ENCODE measurements at places on chromosomes 16 and 17.

DNA sequence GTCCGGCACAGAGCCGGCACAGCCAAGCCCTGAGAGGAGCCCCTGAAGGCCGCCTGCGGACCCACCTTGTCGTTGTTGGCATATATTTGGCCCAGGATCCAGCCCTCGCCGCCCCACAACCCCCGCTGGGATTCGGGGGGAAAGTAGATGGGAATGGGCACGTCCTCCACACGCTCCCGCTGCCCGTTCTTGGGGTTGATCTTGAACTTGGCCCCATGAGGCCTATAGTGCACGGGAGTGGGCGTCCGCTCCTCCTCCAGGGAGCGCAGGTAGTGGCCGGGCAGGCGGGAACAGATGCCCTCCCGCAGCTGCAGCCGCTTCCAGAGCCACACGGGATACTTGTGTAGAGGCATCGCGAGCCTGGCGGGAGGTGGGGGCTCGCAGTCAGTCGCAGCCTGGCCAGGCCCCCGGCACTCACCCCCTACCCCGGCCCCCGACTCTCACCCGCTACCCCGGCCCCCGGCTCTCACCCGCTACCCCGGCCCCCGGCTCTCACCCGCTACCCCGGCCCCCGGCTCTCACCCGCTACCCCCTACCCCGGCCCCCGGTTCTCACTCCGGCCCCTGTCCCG is 387 bp downstream of the MRPL28 start:
- no peak for DNase-seq

DNA sequence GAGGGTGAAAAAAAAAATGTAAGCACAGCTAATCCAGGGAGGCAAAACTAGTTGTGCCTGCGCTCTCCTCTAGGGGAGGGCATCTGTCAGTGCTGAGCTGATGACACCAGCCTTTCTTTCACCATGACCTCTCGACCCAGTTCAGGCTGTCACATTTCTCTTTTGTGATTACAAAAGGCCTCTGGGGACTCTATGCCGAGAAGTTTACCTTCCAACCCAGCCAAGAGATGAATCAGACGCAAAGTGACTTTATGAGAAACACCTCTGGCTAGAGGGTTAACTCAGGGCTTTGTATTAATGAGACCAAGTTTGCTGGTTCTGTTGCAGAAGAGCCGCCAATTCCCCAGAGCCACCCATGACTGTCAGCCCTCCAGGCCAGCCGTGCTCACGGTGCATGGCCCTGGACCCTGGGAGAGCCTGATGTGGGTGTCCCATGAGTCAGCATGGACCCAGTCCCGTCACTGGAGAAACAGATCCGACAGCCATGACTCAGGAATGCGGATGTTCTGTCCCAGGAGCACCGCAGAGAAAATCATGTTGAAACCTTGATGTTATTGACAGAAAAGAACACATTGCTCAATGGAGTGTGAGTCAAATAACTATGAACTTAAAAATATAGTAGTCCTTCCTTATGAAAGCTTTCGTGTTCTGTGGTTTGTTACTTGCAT is 437.2 kb downstream of the HS3ST3B1 start:
- DNase-seq = no peak

GRCh38 chr17:62712171-62712581 is 84.7 kb downstream of the MRC2 start:
- DNase-seq = no peak

- DNase-seq = no peak
Measured at GRCh38 chr17:47670064-47670463, 20.3 kb downstream of the KPNB1 start.

GRCh38 chr17:77190576-77190975 is 49.8 kb downstream of the SEC14L1 start:
- no peak for DNase-seq

DNA sequence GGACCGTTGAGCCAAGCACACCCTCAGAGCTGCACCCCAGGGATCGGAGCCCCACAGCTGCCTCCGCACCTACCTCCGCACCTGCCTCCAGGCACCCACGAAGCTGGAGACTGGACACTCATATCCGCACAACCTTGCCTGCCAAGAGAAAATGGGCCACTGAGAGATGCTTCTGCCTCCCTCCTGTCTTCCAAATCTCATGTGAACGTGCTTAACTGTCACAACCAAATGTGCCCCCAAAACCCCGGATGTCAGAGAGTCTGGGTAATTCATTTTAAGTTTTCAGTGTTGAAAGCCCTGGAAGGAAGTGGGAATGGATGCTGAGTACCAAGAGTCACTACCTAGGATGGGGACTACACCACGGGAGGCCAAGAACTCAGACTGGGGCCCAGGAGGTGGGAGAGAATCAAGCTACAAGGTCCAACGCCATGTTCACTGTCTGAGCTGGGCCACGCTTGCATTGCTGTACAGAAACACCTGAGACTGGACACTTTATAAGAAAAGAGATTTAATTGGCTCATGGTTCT is 49.5 kb upstream of the MEAK7 start:
- DNase-seq = peak; percentile 89

- peak; percentile 47 for DNase-seq
Measured at GRCh38 chr17:59167571-59168001, 12.0 kb downstream of the PRR11 start.

GRCh38 chr16:81526199-81526598 is 81.6 kb downstream of the CMIP start:
- no peak for DNase-seq

DNA sequence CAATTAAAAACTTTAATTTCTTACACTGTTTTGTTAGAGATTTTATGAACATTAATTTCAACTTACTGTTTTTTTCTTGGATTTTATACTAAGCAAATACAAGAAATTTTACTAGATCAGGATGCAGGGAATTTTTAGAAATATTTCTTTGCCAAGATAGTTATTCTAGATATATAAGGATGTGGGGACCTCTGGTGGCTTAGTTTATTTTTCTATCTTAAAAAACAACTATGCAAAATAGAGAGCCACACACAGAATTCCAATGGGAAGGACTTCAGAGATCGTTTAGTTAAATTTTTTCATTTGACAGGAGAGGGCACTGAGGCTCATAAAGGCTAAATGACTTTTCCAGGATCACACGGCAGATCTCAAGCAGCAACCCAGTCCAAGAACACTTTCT is 23.0 kb upstream of the CAPNS2 start:
- DNase-seq = no peak

DNA sequence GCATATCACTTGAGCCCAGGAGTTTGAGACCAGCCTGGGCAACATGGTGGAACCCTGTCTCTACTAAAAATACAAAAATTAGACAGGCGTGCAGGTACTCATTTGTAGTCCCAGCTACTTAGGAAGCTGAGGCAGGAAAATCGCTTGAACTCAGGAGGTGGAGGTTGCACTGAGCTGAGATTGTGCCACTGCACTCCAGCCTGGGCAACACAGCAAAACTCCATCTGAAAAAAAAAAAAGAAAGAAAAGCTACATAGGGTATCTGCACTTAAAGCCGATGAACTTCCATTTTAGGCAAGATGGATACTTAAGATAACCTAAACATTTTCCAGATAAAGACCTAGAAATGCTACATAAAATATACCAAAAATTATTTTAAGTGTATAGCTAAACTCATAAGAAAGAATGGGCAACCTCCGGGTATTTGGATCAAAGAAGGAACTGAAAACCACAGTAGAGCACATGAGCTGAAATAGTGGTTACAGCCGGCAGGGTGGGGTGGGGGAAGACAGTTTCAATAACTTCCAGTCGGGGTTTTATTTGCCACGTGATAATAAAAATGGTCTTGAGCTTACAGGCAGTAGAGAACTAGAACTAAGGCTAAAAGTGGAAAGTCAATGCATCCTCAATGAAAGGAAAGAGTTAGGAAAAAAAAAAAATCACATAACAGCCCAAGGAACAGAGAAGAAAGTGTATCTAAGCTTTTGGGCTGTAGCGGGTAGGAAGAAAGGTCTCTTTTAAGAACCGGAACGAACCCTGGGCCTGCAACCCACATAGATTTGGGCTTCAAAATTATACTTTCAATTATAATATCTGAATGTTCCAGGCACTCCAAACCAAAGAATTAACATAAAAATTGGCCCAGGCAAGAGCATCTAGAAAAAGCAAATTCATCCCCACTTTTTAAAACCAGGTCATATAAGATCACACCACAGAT is 53.1 kb downstream of the CFDP1 start:
- peak; percentile 33 for DNase-seq

- no peak for DNase-seq
Measured at GRCh38 chr17:3792481-3792880, 8.5 kb downstream of the ITGAE start.

DNA sequence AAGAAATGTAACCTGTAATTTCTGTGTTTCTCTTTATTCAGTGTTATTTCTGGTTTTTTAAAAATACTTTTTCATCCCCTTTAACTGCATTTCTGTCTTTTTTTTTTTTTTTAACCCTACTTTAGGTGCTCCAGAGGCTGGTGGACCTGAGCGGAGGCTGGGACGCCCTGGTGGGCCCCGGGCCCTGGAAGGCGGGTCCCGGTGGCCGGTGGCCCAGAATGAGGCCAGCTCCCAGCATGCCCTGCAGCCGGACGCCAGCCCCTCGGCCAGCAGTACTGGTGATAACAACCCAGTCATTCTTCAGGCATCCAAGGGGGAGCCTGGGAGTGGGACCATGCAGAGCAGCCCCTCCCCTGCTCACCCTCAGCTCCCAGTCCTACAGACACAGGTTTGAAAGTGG is 1.5 kb downstream of the SRCAP start:
- no peak for DNase-seq

GRCh38 chr17:19327031-19327783 is 35.3 kb downstream of the B9D1 start:
- no peak for DNase-seq

DNA sequence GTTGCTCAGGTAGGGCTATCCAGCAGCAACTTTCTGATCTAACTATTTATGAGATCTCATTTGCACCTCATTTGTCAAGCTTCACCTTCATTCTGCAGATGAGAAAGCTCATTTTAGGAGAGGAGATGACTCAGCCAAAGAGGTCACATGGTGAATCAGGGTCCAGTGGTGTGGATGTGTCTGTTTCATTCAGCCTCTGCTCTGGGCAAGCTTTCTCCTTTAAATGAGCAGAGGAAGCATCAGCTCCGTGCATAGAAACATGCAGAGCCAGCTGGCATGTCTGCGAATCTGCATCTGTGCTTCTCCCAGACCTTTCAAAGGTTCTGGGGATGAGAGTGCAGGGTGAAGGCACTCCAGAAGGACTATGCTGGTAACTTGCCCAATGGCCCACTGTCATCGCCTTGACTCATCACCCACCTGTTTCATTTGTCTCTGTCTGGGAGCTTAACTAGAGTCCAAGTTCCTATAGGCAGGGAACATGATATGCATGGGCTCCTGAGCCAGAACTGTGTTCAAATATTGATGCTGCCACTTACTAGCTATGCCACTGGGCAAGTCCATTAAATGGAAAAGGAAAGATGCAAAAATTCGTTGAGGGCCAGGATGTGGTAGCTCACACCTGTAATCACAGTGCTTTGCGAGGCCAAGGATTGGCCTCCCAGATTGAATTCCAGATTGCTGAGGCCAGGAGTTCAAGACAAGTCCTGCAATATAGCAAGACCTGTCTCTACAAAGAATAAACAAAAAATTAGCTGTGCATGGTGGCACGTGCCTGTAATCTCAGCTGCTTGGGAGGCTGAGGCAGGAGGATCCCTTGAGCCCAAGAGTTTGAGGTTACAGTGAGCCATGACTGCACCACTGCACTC is 67.1 kb upstream of the NLK start:
- no peak for DNase-seq

DNA sequence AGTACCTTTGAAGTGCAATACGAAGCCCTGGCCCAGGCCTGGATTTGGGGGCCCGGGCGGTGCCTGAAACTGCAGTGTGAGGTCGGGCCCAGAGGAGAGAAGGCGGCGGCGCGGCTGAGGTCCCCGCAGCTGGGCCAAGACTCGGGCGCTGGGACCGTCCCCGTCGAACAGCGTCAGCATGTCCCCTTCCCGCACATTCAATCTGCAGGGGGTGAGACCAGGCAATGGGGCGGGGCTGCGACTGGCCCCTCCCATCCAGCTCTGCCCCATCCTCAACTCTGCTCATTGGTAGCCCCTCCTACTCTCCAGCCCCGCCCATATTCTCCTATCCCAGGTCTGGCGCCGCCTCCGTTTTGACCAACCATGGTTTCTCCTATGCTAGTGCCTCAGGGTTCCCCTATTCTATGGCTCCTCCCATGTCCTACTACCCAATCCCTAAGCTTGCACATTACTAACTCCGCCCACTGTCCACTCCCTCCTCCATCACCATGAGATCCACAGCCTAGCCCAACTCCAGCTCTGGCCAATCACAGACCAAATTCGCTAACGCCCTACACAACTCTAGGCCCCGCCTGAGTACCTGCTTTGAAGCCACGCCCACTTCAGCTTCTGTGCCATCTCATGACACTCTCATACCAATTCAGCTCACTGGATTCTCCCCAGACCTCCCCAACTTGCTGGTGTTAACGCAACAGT is 14.4 kb upstream of the CDIPT start:
- DNase-seq = peak; percentile 14

GRCh38 chr17:80822700-80823410 is 168.8 kb upstream of the CHMP6 start:
- DNase-seq = no peak
